ENCODE measurements at places on chromosomes 1 and 21.

DNA sequence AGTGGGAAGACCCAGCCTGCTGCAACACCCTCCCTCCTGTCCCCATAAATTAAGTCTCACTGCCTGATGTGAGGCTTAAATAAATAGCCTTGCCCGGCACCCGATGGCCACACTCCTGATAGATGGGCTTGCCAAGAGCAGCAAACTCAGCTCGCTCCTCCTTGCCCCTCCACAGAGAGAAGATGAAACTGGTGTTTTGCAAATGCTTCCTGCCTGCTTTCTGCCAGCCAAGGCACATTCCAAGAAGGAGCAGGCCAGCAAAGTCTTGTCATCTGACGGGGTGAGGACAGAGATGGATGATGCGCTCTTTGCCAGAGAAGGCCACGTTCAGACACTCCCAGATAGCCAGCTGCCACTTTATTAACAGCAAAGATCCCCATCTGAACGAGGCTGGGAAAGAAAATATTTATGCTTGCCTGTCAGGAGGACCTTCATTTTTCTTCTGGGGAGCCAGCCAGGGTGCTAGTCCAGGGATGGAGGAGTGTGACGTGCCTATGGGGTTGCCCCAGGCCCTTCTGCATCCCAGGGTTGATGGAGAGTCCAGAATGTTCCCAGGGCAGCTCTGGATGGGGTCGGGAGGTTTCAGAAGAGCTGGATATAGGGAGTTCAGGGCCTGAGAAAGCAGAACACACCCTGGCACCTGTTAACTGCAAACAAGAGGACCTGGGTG lies 265.4 kb downstream of the FOXD2 start:
- DNase-seq = no peak

GRCh38 chr1:44220001-44220751 lies 6.9 kb downstream of the DMAP1 start:
- no peak for DNase-seq

DNA sequence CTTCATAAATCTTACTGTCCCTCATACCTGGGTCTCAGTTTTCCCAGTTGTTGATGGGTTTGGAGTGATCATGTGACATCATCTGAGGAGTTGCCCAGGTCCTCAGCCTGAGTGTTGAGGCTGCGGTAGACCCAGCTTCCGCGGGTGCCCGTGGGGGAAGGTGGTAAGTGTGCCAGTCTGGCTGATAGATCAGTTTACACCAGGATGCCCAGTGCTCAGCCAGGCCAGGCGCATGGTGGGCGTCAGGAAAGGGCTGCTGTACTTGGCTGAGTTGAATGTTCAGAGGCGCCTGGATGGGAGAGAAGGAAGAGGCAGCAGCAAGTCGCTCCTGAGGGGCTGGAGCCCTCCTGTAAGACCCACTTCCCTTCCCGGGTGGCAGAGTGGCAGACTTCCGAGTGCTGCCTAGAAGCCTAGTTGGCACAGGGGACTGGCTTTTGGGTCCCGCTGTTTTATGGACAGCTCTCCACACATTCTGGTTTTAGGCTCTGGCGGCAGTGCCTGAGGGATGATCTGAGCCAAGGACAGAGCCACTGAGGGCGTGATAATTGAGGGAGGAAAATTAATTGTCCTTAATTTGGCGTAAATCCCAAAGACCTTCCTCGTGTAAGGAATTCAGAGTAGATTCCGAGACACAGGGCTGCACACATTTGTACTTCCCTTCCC lies 35.8 kb downstream of the PTPRF start:
- DNase-seq = no peak

DNA sequence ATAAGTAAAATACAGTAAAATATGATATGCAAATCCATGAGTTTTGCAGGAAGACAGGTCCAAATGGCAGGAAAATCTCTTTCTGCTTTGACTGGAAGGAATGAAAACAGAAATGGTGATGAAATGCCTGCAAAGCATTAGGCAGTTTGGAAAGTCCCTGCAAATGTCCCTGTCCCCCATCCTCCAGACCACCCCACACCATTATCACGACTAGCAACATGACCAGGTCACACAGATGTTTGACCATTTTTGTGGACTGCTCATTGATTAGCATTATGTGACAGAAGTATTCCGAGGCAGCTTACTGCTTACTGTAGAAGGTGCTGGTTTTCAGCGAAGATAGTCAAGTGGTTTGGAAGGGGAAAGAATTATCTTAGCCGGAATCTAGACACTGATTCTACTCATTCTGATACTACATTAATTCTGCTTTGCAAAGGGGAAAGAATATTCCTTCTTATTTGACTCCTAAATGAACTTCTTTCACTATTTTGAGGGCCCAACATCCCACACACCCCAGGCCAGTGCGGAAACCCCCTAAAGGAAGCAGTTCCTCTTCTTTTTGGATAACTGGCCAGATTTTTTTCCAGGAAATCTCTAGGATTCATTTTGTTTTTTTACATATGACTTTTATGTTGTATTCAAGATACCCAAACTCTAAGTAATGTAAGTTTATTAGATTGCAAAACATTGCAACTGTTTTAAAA lies 9.5 kb upstream of the CR2 start:
- DNase-seq = no peak

- DNase-seq = no peak
Observed at GRCh38 chr1:164728719-164729118, 169.7 kb downstream of the PBX1 start.

DNA sequence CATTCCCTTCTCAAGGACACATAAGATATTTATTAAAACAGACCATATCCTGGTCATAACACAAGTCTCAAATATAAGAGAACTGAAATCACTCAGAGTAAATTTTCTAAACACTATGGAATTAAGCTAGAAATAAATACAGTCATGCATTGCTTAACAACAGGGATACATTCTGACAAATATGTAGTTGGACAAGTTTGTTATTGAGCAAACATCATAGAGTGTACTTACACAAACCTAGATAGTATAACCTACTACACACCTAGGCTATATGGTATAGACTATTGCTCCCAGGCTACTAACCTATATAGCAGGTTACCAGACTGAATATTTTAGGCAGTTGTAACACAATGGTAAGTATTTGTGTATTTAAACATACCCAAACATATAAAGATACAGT lies 104.0 kb downstream of the MIS18A start:
- DNase-seq = no peak

- DNase-seq = no peak
Observed at GRCh38 chr1:217021400-217021799, 298.2 kb upstream of the ESRRG start.

GRCh38 chr1:240776237-240776636 lies 164.3 kb upstream of the GREM2 start:
- DNase-seq = no peak

DNA sequence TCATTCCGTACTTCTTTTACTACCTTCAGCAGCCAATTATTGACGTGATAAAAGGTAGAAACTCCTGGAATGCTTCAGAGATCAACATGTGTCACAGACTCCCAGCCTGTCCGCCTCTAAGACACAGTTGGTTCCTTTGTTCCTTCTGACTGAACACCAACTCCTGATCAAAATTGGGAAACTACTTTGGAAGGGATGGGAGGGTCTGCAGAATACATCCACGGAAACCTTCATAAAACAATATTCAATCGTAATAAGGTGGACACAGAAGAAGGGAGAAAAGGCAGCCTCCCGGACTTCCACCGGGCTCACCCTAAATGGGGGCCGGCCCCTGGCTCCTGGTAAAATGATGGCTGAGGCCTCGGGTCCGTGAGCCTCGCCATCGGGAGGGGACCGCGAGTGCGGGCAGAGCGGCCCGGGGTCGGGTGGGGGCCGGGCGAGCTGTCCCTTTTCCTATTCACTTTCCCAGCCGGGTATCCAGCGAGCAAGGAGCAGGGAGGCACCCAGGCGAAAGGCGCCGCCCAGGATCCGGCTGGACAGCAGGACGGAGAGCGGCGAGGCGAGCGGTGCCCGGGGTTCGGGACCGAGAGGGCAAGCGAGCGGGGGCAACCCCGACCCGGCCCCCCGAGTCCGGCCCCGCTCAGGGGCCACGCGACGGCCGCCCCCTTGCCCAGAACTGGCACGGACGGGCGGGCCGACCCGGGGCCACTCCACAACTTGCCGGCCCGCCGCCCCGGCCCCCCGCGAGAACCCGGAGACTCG lies 805 bp downstream of the NRIP1 start:
- DNase-seq = no peak

- DNase-seq = no peak
Observed at GRCh38 chr1:232983817-232984567, 33.6 kb downstream of the NTPCR start.

- DNase-seq = no peak
Observed at GRCh38 chr1:150970808-150971582, 3.6 kb downstream of the CERS2 start.

- DNase-seq = no peak
Observed at GRCh38 chr1:62389531-62389930, 47.3 kb upstream of the USP1 start.

DNA sequence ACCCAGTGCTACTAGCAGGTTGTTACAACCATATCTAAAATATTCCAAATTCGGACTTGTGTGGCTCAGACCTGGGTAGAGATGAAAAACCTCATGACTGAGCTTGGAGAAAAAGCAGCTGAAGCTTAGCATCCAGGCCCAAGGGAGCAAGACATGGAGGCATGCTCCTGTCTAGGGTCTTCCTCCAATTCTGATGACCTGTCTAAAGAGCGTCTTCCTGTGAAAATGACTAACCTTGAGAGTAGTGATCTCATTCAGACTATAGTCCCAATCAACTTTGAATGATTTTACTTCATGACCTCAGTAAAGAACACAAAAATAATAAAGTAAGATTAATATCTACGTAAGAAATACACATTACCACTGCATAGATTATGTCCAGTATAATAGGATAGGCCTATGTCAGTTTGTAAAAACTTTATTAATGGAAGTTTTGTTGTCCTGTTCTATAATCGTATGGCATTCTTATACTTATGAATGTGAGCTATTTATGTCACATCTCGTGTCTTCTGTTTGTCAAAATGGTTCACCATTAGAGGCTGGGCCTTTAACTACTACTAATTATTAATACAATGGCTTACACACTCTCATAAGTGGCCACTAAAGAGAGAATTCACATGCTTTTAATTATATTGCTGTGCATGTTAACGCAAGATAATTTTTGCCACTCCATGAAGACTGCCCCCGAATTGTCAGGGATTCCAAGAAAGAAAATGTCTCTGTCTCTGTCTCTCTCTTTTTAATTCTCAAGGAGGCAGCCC lies 201.3 kb downstream of the NCAM2 start:
- no peak for DNase-seq

DNA sequence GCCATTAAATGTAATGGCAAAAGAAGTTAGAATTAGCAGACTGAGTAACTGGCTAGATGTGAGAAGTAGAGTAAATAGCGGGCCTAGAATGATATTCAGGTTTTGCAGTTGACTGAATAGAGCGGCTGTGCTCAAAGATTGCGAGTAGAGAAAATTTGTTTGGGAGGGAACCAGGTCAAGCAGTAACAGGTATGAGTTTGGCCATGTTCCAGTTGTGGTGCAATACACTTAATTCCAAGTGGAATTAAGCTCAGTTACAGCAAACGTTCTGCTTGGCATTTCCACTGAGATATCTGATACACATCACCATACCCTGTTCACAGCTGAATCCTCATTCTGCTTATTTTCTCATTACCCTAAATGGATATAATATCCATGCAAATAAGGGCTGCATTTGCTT lies 1382.9 kb downstream of the MRPL39 start:
- no peak for DNase-seq

- no peak for DNase-seq
Observed at GRCh38 chr1:167499106-167499505, 19.2 kb downstream of the CD247 start.

- no peak for DNase-seq
Observed at GRCh38 chr1:232368821-232369321, 261.1 kb downstream of the SIPA1L2 start.

GRCh38 chr1:175873290-175873935 lies 130.0 kb upstream of the TNR start:
- DNase-seq = no peak

DNA sequence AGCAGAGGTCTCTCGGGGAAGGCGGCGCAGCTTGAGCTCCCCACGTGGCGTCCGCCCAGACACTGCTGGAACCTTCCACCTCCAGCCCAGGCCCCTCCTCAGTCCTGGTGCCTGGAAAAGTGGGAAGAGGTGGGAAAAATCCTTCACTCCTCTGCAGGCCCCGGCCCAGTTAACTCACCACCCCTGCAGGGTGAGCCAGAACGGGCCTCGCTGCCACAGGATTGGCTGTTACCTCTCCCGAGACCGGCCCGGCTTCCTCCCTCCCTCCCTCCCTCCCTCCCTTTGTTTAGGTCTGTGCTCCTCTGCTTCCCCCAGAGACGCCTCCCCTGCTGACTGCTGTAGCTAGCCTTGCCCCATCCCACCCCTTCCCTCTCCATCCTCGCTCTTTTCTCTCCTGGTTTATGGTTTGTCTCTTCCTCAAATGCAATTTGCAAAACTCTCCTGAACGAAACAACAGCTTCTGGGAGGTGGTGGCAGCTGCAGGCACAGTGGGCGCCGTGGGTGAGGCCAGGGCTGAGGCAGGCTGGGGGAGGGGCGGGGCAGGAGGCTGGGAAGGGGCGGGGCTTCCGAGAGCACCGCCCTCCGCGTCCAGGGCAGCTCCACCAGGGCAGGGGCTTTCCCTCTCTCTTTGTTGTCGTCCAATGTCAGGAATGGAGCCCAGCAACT lies 6.5 kb downstream of the CAPN9 start:
- no peak for DNase-seq

GRCh38 chr1:224213438-224214119 lies 30.5 kb downstream of the DEGS1 start:
- no peak for DNase-seq

- no peak for DNase-seq
Observed at GRCh38 chr1:245953876-245954660, 553.0 kb downstream of the SMYD3 start.

GRCh38 chr1:19483691-19484090 lies 1.6 kb downstream of the CAPZB start:
- DNase-seq = no peak

DNA sequence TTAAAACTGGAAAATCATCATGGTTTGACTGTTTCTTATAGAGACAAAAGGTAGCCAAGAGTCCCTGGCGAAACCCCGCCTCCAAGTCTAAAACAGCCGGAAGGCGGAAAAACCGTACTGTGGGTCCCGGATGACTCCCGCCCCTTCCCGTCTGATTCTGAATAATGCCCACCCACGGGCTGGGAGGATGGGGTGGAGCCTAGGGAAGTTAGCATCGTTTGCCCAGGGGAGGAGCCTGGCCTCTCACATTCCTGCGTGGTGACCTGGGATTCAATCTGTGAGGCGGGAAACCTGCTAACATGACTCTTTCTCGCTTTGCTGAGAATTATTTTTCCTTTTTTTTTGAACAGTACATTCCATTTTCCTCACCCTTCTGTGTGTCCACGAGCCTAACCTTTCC lies 124.9 kb downstream of the KCNK1 start:
- no peak for DNase-seq

DNA sequence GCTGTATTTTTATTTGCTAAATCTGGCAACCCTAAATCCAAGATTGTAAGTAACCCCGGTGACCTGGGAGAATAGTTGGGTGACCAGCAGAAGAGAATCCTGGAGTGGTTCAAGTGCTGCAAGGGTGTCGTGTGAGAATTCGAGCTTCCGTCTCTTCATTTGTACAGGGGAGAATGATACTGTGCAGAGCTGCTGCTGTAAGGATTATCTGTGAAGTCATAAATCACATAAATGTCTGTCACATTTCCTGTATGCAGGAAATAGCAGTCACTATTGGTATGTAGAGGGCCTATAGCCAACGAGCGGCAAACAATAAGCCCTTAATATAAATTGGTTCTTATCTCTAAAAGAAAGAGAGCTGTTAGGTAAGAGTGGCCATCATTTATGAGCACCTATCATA lies 90.7 kb downstream of the ATP1A1 start:
- DNase-seq = no peak

- no peak for DNase-seq
Observed at GRCh38 chr1:215569986-215570824, 3.1 kb downstream of the KCTD3 start.
